ENCODE measurements at places on chromosomes 4 and X. TPM values are rescaled to one million over a fixed set of nuclear protein-coding genes. Genes with fewer than 3 reads are reported as not detected.

Gene ERCC6L
- 0.07 TPM for total RNA-seq

Gene PCYT1B
- total RNA-seq, result 0.21 TPM

Gene TMEM129
- total RNA-seq, result 15.4 TPM

Gene TCEANC
- 2.4 TPM for total RNA-seq

Gene SHROOM2
- total RNA-seq, result 11.4 TPM

Gene TMPRSS11D
- total RNA-seq, result 11.3 TPM

Gene CHIC2
- total RNA-seq, result 37.9 TPM

Gene GABRB1
- not detected for total RNA-seq

Gene VCX3A
- total RNA-seq, result not detected

Gene SMIM43
- not detected for total RNA-seq

Gene ZBED1
- 17.8 TPM for total RNA-seq

Gene NUDT10
- total RNA-seq, result 0.34 TPM

Gene CFP
- total RNA-seq, result under 0.01 TPM

Gene FAM9B
- not detected for total RNA-seq

Gene USP17L13
- total RNA-seq, result not detected

Gene NALF2
- 2.4 TPM for total RNA-seq

Gene ADH1C
- 0.21 TPM for total RNA-seq

Gene NLGN4X
- 0.50 TPM for total RNA-seq

Gene SMR3A
- not detected for total RNA-seq

Gene MAGEE1
- 0.34 TPM for total RNA-seq

Gene MUC7
- not detected for total RNA-seq

Gene NAP1L2
- 0.68 TPM for total RNA-seq

Gene MAGIX
- total RNA-seq, result 2.7 TPM

Gene C4orf54
- total RNA-seq, result under 0.01 TPM

Gene LPAR4
- not detected for total RNA-seq

Gene AKAP4
- total RNA-seq, result not detected

Gene PDZD4
- not detected for total RNA-seq

Gene PFKFB1
- total RNA-seq, result 0.21 TPM

Gene TENM3
- total RNA-seq, result 15.0 TPM

Gene TRPC3
- not detected for total RNA-seq

Gene CLGN
- total RNA-seq, result 32.4 TPM

Gene GAGE2A
- total RNA-seq, result not detected

Gene ZNF157
- total RNA-seq, result 0.07 TPM

Gene RAB28
- 21.5 TPM for total RNA-seq

Gene JAKMIP1
- not detected for total RNA-seq

Gene PASD1
- not detected for total RNA-seq

Gene DKK2
- not detected for total RNA-seq

Gene TGIF2LX
- not detected for total RNA-seq

Gene ASB11
- not detected for total RNA-seq

Gene HSFX2
- total RNA-seq, result not detected

Gene UCHL1
- total RNA-seq, result 10.1 TPM

Gene APOOL
- total RNA-seq, result 9.6 TPM

Gene GIMD1
- not detected for total RNA-seq

Gene OCIAD2
- total RNA-seq, result 241 TPM

Gene F8A3
- total RNA-seq, result 0.34 TPM

Gene NHSL2
- not detected for total RNA-seq

Gene CFAP299
- total RNA-seq, result 0.34 TPM
